ENCODE measurements at places on chromosomes 2 and 18. TPM values are rescaled to one million over a fixed set of nuclear protein-coding genes. Genes with fewer than 3 reads are reported as not detected.

DNA sequence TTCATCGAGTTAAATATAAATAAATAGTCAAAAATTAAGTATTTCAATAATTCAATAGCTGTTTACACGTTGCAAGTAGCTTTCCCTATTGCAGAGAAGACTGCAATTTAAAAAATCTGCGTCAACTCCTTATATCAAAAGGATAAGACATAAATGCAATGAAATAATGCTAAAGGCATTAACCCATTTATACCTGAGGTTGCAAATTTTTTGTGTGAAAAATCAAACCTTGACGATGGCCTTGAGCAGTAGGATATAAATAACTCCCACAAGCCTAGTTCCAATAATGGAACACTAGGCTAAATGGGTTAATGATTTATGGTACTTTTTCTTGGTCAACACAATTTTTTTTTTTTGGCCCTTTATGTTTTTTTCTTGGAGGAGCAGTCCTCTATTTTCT is 76.4 kb upstream of the CDKL4 start:
- no peak for DNase-seq

GRCh38 chr18:38972571-38972970 is 1407.0 kb upstream of the CELF4 start:
- no peak for DNase-seq

DNA sequence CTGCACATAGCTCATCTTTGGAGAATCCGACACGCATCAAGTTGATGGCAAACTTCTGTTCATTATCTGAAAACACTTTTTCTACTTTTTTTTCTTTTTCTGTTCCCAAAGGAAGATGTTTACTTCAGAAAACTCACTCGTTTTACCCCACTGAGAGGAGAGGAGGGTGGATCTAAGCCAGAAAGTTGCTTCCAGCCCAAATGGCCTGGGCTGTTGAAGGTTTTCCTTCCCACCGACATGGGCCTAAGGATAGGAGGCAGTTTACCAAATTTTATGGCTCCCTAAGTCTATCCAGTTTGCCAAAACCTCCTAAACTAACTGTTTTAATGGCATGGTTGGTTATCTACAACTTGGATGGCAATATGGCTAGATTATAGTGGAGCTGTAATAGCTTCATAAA is 70.4 kb downstream of the DDX1 start:
- DNase-seq = no peak

GRCh38 chr18:57210107-57210715 is 63.3 kb downstream of the BOD1L2 start:
- peak; percentile 11 for DNase-seq

DNA sequence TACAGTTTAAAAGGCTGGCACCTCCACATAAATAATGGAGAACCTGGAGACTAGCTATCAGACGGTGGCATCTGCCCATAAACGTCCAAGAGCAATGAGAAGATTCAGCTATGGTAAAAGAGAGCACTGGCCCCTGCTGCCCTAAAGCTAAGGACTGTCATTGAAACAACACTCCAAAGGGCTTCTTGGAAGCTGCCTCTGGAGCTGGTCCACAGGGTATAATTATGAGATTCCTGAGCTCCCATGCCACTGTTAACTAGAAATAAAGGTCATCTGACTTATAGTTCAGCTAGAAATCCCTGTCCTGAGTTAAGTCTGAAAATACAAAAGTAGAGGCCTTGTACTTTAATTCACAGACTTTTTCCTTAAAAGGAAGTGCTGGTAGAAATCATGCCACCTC is 39.9 kb upstream of the RBMS1 start:
- DNase-seq = no peak

DNA sequence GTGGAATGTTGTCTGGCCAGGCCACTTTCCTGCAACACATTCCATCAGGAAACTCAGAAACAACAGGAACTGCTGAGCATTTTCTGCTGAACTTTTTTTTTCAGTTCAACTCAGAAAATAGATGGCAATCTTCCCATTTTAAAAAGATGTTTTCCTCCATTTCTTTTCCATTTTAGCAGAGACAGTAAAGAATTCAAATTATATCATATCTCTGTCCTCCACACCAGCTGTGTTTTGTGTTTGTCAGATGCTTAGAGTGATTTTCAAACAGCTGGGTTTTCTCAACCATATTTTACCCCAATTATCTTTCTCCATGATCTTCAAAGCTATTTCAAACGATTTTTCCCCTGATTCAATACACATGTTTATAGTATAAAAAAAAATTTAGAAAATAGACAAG is 713.4 kb downstream of the LRRTM4 start:
- DNase-seq = no peak

GRCh38 chr2:233156001-233156400 is 95.5 kb upstream of the ATG16L1 start:
- no peak for DNase-seq

DNA sequence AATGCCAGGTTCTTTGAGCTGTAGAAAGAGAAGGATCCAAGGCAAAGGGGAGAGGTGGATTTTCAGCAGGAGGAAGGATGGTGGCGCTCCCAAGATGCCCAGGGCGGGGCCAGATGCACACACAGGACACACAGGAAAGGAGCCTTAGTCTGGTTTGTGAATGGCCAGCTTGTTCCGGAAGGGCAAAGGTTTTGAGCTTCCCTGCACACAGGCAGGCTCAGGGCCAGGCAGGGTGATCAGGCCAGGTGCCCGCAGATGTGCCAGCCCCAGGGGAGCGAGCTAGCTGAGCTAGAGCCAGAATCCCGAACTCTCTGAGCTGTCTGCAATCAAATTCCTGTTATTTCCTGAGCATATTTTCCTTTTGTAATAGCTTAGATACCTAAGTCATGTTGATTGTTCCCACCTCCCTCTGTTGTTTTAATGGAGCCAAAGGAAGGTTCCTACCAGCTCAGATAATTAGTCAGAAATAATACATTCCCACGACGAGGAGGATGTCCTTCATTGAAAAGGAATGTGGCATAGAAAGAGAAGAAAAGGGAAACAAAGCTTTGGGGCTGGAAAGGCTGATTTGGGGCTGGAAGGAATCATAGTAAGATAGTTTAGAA is 13.7 kb upstream of the OTOF start:
- no peak for DNase-seq

- no peak for DNase-seq
Measured at GRCh38 chr2:176072951-176073904, 10.5 kb downstream of the EVX2 start.

- no peak for DNase-seq
Measured at GRCh38 chr2:43648994-43649701, 12.1 kb downstream of the PLEKHH2 start.

MALL gene
- polyA plus RNA-seq = not detected

CLK1 gene
- 101 TPM for polyA plus RNA-seq

ARHGAP28 gene
- not detected for polyA plus RNA-seq
